Stimulated activated CD4-positive, alpha-beta T cell treated with anti-CD3 and anti-CD28 coated beads, TNF-alpha, amount 100 ng/mL, for 24 hours (primary cell): ENCODE measurements at places on chromosomes 4 and X.

GRCh38 chr4:57093845-57094831 is 16.0 kb downstream of the IGFBP7 start:
- DNase-seq = no peak

DNA sequence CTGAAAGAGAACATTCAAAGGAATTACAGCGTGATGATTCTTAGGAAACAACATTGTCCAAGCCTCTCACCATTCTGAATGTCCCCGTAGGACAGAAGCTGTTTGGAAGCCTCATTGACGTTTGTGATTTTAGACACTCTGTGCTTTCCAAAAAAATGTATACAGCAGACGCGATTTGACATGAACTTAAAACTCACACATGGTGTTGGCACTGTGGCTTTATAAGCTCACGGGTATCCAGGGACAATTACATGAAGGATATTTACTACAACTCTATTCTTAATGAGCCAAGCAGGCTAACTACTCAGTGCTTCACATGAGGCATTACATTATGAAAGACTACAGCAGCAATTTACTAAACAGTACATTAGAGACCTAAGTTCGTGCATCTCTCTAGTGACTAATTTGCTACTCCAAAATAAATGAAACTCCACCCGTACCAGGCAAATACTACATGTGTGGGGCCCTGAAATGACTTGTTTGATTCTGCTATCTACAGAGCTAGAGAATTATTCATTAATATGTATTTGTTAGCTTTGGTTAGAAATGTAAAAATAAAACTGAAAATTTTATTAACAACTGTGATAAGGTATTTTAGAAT is 620.7 kb downstream of the SPRY1 start:
- DNase-seq = no peak

GRCh38 chr4:128521156-128521555 is 233.5 kb upstream of the PGRMC2 start:
- no peak for DNase-seq

- DNase-seq = no peak
Measured at GRCh38 chr4:152516156-152516555, 19.7 kb downstream of the FBXW7 start.

GRCh38 chr4:13599159-13599558 is 28.4 kb downstream of the BOD1L1 start:
- DNase-seq = no peak

DNA sequence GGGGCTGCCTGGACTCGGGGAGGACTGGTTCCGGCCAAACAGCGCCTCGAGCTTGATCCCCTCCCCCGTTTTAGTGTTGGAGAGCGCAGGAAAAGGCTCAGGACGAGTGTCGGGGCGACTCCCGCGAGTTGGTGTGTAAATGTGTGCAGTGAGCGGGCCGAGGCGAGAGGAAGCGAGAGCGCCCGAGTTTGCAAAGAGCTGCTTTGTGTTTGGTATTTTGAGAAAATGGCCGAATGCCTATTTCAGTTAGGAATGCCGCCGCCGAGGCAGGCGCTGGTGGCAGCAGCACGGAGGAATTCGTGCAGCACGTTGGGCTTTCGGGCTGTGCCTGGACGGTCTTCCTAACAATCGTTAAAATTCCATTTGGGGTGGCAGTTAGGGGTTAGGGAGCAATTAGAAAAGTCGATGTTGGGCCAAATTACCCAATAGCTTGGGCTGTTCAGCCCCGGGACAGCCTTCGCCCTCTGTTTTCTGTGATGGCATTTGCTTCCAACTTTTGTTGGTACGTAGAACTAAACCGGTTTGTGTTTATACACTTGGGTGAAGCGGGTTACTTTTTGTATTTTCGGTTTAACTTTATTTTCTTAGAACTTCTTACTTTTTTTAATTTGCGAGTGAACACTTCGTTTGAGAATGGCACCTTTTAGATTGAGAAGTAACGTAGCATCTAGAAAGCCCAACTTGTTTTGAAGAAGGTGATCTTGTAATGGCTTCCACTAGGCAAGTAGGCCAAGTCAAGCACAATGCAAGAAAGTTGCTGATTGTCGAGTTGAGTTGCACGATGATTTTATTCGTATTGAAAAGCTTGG is 1.6 kb downstream of the REST start:
- DNase-seq = no peak

- no peak for DNase-seq
Measured at GRCh38 chr4:110200689-110201088, 2.3 kb upstream of the ELOVL6 start.

GRCh38 chr4:112311516-112311915 is 14.3 kb downstream of the ALPK1 start:
- DNase-seq = no peak

GRCh38 chr4:33262824-33263223 is 2542.7 kb downstream of the PCDH7 start:
- no peak for DNase-seq

DNA sequence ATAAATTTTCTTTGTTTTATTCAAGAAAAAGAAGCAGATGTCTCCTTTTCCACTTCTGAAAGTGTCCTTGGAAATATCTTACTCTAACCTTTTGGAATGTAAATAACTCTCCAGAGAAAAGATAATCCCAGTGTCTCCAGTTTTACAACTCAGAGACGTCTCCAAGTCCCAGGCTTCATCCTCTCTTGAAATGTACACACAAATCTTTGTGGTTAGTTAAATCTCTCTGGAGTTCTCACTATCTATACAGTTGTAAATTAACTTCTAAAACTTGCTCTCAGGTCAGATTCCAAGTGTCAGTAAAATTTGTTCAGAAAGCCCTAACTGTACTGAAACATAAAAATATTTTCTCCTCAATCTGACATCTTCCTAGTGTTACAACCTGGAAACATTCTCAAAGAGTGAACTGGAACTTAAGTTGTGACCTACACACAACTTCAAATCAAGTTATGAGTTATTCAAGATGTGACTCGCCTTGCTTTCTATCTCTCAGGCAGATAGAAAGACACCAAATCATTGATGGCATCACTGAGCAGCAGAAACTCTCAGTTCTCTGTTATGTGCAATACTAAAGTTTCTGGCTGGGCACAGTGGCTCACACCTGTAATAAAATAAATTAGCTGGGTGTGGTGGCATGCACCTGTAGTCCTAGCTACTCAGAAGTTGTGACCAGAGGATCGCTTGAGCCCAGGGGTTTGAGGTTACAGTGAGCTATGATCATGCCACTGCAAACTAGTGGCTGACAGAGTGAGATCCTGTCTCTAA is 284.2 kb downstream of the RCHY1 start:
- DNase-seq = no peak

GRCh38 chrX:140434347-140434746 is 70.5 kb downstream of the SOX3 start:
- no peak for DNase-seq

DNA sequence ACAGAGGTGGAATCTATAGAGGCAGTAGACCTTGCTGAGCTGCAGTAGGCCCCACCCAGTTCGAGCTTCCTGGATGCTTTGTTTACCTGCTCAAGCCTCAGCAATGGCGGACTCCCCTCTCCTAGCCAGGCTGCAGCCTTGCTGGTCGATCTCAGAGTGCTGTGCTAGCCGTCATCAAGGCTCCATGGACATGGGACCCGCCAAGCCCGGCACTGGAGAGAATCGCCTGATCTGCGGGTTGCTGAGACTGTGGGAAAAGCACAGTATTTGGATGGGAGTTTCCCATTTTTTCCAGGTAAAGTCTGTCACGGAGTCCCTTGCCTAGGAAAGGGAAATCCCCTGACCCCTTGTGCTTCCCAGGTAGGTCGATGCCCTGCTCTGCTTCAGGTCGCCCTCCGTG is 124.8 kb upstream of the KLF8 start:
- no peak for DNase-seq

DNA sequence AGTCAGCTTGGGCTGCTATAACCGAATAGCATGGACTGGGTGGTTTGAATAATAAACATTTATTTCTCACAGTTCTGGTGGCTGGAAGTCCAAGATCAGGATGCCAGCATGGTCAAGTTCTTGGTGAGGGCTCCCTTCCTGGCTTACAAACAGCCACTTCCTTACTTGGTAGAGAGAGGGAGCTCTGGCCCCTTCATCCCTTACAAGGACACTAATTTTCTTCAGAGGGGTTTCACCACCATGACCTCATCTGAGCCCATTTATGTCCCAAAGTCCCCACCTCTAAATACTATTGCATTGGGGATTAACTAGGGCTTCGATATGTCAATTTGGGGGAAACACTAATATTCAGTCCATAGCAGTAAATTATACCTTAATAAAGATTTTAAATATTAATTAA is 61.8 kb downstream of the CLNK start:
- DNase-seq = no peak

GRCh38 chr4:8534611-8535010 is 45.6 kb upstream of the GPR78 start:
- DNase-seq = no peak

- DNase-seq = no peak
Measured at GRCh38 chrX:70509078-70509477, 64.4 kb downstream of the DLG3 start.

- no peak for DNase-seq
Measured at GRCh38 chrX:6184900-6185515, 43.7 kb downstream of the NLGN4X start.

DNA sequence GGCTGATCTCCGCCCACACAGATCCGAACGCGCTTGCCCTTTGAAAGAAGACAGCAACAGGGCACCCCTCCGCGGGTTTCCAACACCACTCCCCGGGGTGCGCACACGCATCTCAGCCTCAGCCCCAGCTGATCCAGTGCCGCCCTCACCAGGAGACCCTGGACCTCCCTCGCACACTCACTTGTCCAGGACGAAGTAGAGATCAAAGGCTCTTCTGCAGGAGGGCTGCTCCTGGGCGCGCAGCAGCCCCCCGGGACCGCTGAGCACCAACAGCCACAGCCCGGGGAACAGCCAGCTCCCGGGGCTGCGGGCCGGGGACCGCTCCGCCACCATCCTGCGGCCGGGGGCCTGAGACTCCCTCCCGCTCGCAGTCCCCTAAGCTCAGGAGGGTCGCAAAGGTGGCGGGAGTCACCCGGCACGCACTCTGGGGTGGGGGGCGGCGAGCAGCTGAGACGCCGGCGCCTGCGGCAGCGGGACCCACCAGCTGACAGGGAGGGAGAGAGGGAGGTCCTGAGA is 743 bp downstream of the ANTXR2 start:
- peak; percentile 50 for DNase-seq

- no peak for DNase-seq
Measured at GRCh38 chrX:1649621-1650020, 34.8 kb downstream of the ASMT start.

DNA sequence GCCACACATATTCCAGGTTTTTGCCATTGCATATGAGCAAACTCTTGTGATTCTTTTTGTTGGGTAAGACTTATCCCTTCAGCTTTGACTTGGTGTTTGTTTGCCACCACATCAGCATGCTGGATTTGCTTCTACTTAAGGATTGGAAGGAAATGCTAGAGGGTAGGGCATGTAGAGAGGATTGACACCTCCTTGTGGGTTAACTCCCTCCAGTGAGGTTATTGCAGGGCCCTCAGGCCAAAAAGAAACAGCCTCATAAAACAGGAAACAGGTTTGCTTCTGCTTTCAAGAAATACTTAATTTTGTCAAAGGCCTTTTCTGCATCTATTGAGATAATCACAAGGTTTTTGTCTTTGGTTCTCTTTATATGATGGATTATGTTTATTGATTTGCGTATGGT is 15.2 kb upstream of the INPP4B start:
- DNase-seq = no peak

- DNase-seq = no peak
Measured at GRCh38 chr4:52846502-52846901, 15.6 kb upstream of the RASL11B start.

GRCh38 chr4:121696170-121696580 is 605 bp downstream of the ANXA5 start:
- peak; percentile 69 for DNase-seq

DNA sequence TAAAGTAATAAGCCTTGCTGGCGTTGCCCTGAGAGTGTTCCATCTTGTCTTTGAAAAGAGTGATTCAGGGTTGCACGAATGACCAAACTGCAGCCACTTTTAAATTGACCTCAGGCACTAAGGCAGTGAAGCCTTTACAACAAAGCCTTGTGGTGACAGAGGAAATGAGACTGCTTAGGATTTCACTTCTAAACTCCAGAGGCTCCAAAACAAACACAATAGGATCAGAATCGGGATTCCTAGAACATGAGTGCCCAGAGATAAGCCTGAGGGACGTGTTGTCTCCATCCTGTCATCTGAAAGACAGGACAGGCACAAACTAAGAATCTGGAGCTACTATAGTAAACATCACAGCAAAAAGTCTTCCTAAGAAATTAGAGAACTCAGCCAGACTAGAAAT is 405.2 kb downstream of the PPARGC1A start:
- DNase-seq = no peak

DNA sequence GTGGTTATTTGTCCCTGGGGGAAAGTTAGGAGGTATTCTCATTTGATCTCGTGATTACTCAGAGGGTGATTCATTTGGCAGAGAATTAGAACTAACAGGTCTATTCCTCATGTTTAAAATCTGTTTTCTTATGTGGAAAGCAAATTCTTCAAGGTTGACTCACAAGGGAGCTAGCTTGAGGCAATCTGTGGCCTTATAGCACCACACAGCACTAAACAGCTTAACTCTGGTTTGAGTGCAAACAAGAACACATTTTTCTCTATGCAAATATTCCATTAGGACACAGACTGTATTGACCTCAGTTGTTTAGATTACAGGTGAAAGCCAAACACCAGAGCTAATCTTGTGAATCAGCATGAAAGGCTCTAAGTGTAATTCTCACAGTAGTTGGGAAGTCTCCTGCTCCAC is 694.4 kb upstream of the POU3F4 start:
- DNase-seq = no peak

- no peak for DNase-seq
Measured at GRCh38 chr4:41693629-41694028, 54.9 kb downstream of the PHOX2B start.

DNA sequence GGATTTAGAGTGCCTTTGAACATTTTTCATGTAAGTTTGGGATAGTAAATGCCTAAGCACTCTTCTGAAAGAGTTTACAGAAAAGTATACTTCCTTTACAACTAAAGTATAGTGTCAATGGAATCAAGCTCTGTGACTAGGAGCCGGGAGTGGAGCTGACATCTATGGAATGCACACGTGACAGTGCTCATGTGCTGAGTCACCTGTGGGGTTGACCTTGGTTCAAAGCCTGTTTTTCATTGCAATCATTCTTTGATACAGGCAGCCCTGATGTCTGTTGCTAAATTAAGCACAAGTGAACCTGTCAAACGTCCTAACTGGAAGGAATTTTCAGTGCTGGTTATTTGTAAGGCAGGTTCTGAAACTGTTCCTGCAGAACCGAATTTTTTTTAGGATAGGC is 82.5 kb downstream of the GPAT3 start:
- DNase-seq = no peak

DNA sequence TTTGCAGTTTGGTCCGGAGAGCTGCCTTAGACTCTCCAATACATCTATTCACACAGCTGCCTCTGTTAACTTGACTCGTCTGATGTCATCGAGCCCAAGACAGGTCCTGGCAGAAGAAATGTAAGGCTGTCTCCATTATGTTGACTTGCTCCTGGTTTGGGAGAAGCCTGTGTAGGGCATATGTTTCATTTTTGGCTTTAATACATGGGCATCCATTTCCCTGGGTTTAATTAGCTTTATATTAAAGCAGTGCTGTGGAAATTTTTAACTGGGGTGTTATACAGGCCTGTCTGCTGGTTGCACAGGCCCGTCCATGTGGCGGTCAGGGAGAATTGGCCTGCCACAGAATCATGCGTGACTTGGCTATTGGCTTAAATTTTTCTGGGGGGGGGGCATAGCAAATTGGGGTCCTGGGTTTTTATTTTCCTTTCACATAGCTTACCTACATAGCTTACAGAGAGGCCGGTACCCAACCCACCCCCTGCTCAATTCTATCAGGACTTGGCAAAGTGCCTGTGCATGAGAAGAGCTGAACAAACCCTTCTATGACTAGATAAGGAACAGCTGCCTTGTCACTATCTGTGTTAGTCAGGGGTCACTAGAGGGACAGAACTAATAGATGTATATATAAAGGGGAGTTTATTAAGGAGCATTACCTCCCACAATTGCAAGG is 123.5 kb upstream of the WDR1 start:
- no peak for DNase-seq
